Activated T-cell treated with anti-CD3 and anti-CD28 coated beads, Interleukin-2, amount 50 U/mL, for 72 hours (primary cell): ENCODE measurements at places on chromosomes 7 and 10. TPM values are rescaled to one million over a fixed set of nuclear protein-coding genes. Genes with fewer than 3 reads are reported as not detected.

MKX gene
- total RNA-seq, result 2.2 TPM

VOPP1 gene
- total RNA-seq, result 91.1 TPM

NPY4R gene
- total RNA-seq, result not detected

TMEM130 gene
- total RNA-seq, result 2.0 TPM

DNA sequence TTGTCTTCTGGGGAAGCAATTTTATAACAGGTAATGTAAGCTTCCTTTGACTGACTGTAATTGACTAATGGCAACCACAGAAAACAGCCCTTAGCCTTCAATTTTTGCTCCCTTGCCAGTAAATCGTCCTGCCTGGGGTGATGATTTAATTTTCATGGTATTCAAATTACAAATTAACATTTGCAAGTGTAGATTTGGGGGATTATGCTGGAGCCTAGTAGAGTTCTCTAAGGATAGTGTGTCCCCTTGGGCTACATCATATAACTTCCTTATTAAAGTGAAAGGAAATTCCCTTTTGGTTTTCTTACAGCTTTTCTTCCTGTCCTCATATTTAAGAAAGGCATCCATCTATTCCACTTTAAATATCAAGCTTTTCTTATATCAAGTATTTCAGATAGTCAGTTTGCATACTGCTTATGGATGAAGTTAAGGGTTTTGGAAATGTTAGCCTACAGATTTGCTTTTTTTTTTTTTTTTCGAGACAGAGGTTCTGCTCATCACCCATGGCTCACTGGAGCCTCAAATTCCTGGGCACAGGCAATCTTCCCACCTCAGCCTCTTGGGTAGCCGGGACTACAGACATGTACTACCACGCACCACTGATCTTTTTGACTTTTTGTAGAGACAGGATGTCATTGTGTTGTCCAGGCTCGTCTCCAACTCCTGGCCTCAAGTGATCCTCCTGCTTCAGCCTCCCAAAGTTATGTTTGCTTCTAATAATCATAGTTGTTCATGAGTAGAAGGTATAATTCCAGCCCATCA lies 35.9 kb upstream of the HDAC9 start:
- no peak overlapping the region for H3K4me3 ChIP-seq
- H3K36me3 ChIP-seq, result no peaks in the 10 kb centered on the region
- peaks cover 7% of the 10 kb centered on the region for H3K4me1 ChIP-seq
- DNase-seq, result no peak
- no peak overlapping the region for H3K27ac ChIP-seq

GRCh38 chr7:69295977-69296376 lies 302.3 kb upstream of the AUTS2 start:
- H3K4me3 ChIP-seq, result no peak overlapping the region
- H3K4me1 ChIP-seq, result no peaks in the 10 kb centered on the region
- DNase-seq, result no peak
- H3K36me3 ChIP-seq, result peaks cover 1% of the 10 kb centered on the region
- no peaks in the 10 kb centered on the region for H3K27me3 ChIP-seq

DNA sequence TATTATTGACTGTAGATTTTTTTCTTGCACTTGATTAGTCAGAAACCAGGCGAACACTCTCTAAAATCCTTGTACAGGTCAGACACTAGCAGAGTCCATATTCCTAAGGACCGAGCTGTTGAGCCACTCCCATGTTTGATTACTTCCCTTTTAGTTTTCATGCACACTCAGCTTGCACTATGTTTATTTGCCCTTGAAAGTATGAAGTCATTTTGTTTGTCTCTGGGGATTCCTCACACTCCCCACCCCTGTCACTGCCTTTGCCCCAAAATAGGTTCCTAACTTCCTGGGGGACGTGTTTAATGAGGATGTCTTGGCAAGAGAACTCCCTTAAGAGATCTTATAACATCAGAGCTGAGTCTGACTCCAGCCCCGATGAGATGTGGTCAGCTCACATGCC lies 182.1 kb downstream of the EVX1 start:
- no peak for DNase-seq
- H3K27ac ChIP-seq, result no peak overlapping the region
- no peak overlapping the region for H3K4me3 ChIP-seq
- no peaks in the 10 kb centered on the region for H3K36me3 ChIP-seq

GRCh38 chr7:156504687-156505545 lies 135.7 kb upstream of the RNF32 start:
- H3K4me1 ChIP-seq, result no peaks in the 10 kb centered on the region
- H3K27ac ChIP-seq, result no peak overlapping the region
- no peak overlapping the region for H3K4me3 ChIP-seq
- no peak for DNase-seq
- no peaks in the 10 kb centered on the region for H3K36me3 ChIP-seq

DNA sequence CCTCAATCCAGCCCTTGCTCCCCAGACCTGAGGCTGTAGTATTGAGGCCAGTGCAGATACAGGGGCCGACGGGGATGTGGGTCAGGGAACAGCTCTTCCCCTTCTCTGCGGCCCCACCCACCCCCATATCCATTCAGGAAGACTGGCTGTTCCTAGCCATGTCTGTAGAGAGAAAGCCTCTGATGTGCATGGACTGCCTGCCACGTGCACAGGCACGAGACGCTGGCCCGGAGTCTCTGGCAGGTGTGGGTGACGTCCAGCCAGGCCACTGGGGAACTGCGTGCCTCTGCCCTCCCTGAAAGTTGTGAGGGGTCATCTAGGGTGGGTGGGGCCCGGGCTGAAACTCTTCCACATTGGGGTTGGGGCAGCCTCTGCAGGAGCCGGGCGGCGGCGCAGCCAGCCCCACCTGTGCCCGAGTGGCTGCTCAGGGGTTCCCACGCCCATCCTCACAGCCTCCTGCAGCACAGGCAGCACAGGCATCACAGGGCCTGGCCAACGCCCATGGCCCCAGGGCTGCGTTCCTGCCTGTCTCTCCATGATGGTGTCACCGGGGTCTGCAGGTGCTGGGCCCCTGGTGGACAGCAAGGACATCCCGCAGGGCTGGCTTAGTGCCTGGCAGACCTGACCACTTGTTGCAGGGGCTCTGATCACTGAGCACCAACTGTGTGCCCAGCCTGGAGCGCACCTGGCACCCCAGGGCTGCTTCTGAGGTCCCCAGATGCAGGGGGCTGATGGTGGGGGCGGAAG lies 27.5 kb downstream of the MICALL2 start:
- DNase-seq, result no peak
- no peak overlapping the region for H3K27ac ChIP-seq
- peaks cover 7% of the 10 kb centered on the region for H3K27me3 ChIP-seq
- H3K4me1 ChIP-seq, result peaks cover 9% of the 10 kb centered on the region

DNA sequence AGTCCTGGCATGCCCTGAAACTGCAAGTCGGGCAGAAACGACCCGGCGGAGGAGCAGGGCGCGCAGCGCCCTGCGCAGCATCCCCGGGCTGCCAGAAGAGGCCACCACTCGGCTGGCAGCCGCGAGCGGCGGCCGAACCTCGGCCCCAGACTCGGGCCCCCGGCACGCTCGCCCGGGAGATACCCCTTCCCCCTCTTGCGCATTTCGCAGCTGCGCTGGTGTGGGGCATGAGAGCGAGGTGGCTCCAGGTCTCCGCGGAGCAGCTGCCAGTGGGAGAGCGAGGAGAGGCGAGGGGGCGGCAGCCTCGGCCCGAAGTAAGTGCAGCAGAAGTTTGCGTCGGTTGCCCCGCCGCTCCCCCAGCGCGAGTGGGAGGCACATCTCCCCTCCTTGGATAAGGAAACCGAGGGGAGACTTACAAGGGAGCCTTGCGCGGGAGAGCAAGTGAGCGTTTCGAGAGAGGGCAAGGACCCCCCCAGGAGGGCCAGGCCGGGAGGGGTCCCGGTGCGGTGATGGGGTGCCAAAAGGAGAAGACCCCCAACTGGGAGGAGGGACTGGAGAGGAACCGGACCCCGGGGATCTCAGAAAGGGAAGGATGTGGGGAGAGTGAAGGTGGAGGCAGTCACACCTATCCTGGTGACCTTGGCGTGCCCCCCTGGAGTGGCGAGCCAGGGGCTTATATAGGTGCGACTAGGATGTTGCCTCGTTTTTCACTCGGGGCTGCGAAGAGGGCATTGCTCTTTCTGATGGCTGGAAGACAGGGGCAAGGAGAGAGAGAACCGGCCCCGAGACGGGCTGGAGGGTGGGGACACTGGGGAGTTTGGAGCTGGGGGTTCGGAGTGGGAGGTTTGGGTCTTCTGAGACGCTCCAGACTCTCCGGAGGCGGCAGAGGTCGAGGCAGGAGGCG lies 256.3 kb downstream of the OTUD1 start:
- H3K4me1 ChIP-seq, result peaks cover 26% of the 10 kb centered on the region
- H3K36me3 ChIP-seq, result no peaks in the 10 kb centered on the region
- no peak overlapping the region for H3K27ac ChIP-seq
- H3K4me3 ChIP-seq, result peak overlapping the region; percentile 78
- DNase-seq, result no peak

DNA sequence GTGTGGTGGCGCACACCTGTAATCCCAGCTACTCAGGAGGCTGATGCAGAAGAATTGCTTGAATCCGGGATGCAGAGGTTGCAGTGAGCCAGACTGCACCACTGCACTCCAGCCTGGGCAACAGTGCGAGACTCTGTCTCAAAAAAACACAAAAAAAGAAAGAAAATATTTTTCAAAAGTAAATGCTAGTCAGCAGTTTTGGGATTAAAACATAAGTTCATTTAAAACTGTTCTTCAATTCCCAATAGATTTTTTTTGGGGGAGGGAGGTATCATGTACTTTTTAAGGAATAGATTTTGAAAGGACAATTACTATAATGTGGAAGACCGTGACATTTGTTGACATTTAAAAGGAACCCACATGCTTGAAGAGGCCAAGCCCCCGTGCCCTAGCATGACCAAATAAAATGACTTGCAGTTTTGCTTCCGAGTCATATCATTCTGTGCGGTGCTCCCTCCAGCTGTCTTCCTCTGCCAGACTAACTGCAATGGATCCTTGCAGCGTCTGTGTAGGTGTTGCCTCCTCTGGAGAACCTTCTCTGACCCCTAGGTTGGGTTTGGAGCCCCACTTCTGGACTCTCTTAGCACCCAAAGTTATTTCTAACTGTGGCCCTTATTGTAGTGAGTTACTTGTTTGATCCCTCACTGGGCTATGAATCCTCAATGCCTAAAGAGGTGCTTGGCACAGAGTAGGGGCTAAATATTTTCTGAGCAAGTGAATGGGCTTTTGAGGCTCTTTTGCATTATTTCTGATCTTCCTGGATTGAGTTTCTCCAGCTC lies 17.4 kb upstream of the HPS1 start:
- no peaks in the 10 kb centered on the region for H3K36me3 ChIP-seq
- H3K4me1 ChIP-seq, result peaks cover 14% of the 10 kb centered on the region
- no peak overlapping the region for H3K4me3 ChIP-seq
- no peak for DNase-seq
- peaks cover 10% of the 10 kb centered on the region for H3K27me3 ChIP-seq

DNA sequence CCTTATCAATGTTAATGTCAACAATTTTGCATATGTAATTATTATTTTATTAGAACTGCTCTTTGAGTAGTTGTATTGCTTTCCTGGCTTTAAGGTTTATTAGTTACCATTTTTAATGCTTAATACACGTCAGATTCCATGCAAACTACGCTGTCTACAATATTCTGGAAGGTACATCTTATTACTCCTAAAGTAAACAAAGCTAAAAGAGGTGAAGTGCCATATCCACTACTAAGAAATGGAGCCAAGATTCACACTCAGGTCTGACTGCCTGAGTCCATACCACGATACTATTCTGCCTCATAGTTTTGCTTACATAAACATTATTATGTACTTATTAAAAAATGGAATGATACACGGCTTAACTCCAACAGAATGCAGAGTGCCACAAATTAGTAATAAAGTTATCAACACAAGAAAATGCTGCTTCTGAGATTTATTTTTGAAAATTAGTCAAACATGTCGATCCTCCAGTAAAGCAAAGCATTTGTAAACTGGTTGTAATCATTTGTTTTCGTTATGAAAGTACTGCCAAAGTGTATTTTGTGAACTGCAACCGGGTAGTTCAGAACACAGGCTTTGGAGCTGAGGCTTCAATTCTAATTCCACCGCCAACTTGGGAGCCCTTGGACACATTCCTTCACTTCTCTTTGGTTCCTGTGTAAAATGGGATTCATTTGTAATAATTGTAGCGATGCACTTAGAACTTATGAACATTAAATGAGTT lies 1.1 kb upstream of the DMTF1 start:
- H3K36me3 ChIP-seq, result peaks cover 9% of the 10 kb centered on the region
- H3K27ac ChIP-seq, result peak overlapping the region; percentile 98
- peaks cover 27% of the 10 kb centered on the region for H3K4me1 ChIP-seq
- no peaks in the 10 kb centered on the region for H3K27me3 ChIP-seq
- DNase-seq, result no peak

DNA sequence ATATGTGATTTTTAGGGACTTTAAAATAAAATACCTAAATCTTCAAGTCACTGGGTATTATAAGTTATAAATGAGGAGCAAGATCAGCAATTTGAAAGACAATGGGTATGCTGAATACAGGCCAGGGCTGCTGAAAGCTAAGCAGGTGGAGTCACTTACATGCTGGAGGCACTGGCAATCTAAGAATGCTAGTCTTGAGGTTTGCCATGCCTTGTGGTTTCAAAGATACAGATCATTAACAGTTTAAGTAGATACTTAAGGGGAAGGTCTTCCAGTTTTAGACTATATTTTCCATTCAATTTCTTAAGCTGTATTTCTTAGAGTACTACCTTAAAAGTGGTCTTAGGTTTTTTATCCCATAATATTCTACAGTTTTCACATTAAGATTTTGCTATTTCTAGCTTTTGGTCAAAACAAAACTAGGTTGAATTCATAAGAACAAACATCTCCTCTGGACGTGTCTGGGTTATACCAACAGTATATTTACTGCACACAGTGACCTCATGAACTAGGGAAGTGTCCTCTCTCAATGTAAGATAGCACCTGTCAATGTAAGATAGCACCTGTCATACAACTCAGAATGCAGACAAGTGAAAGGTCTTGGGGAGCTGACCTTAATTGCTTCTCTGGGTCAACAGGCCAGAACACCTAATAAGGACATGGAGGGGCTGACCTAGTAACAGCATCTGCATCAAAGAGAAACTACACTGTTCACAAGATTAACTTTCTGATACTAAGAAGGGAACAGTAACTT lies 2.0 kb downstream of the SRI start:
- H3K27me3 ChIP-seq, result no peaks in the 10 kb centered on the region
- H3K4me1 ChIP-seq, result peaks cover 31% of the 10 kb centered on the region
- no peak for DNase-seq

- H3K4me3 ChIP-seq, result no peak overlapping the region
- DNase-seq, result no peak
- peaks cover 16% of the 10 kb centered on the region for H3K4me1 ChIP-seq
- H3K27ac ChIP-seq, result peak overlapping the region; percentile 16
Observed at GRCh38 chr7:99396418-99397296, 11.7 kb downstream of the PDAP1 start.

GRCh38 chr10:70355051-70356021 lies 27.1 kb downstream of the LRRC20 start:
- H3K4me1 ChIP-seq, result peaks cover 34% of the 10 kb centered on the region
- H3K36me3 ChIP-seq, result no peaks in the 10 kb centered on the region
- H3K4me3 ChIP-seq, result peak overlapping the region; percentile 90
- peak; percentile 45 for DNase-seq

DNA sequence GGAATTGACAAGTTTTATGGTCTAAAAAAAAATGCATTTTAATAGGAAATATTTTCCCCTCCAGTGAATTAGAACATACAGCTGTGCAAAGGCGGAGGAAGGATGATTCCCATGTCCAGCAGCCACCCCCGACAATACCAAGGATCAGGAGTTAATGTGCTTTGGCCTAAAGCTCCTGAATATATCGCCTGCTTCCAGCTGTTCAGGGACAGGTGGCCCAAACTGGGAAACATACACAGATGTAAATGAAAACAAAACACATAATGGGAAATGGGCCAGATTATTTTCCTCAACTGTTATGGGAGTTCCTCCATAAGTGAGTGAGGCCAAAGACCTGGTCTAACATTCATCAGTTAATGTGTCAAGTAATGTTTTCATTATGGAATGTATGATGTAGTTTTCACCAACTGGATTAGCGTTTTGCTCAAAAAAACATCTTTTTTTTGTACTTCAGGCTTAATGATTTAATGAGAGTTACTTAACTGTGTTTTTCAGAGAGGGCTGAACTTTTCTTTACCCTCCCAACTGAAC lies 55.1 kb upstream of the LAMB1 start:
- H3K27ac ChIP-seq, result no peak overlapping the region
- peaks cover 11% of the 10 kb centered on the region for H3K4me1 ChIP-seq
